ENCODE measurements at places on chromosomes 5 and 9.

DNA sequence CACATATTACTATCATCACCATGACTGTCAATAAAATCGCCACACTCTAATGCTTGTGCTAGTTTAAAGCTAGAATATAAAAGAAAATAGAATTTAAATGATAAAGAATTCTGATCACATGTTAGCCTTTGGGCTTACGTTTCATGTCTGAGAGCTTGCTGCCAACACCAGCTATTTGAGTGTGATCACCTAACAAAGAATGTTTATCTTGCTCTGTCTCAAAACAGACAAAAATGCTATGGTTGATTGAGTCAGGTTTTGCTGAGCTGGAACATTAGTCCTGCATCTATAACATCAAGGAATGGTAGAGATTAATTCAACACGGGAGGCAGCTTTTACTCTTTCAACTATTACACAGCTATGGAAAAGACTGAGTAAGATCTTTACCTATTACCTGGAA lies 50.7 kb downstream of the MSX2 start:
- DNase-seq, result no peak

- DNase-seq, result peak; percentile 93
Measured at GRCh38 chr5:118553662-118554061, 434.7 kb downstream of the DTWD2 start.

DNA sequence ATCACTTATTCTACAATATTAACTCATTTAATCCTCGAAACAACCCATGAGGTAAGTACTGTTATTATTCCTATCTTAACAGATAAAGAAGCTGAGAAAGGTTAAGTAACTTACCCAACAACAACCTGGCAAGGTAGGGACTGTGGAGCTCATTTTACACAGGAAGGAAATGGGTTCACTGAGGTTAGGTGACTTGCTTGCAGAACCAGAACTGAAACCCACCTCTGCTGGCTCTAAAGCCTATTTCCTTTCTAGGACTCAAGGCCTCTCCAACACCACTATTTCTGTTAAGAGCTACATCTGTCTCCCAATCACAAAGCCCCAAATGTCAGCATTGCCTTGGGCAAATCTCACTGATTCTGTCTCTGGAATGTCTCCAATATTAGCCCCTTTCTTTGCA lies 38.9 kb upstream of the IFNK start:
- no peak for DNase-seq

GRCh38 chr9:22141908-22142307 lies 132.8 kb upstream of the CDKN2B start:
- DNase-seq, result no peak

- DNase-seq, result no peak
Measured at GRCh38 chr5:83364312-83365299, 106.9 kb upstream of the VCAN start.

DNA sequence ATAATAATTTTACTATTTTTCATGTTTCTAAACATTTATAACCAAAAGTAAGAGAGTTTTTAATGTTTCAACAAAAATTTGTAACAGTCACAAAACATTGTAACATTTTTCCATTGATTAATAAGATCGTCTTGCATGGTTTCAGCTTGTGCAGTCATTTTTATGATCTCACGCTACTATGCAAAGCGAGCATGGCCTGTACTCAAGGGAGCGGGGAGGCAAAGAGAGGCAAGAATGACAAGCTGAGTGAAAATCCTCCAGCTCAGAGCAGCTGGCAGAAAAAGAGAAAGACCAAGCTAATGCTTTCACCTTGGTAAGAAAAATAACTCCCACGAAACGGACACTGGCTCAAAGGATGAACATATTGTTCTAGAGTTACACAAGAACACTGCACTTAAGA lies 90.0 kb upstream of the SV2C start:
- no peak for DNase-seq

DNA sequence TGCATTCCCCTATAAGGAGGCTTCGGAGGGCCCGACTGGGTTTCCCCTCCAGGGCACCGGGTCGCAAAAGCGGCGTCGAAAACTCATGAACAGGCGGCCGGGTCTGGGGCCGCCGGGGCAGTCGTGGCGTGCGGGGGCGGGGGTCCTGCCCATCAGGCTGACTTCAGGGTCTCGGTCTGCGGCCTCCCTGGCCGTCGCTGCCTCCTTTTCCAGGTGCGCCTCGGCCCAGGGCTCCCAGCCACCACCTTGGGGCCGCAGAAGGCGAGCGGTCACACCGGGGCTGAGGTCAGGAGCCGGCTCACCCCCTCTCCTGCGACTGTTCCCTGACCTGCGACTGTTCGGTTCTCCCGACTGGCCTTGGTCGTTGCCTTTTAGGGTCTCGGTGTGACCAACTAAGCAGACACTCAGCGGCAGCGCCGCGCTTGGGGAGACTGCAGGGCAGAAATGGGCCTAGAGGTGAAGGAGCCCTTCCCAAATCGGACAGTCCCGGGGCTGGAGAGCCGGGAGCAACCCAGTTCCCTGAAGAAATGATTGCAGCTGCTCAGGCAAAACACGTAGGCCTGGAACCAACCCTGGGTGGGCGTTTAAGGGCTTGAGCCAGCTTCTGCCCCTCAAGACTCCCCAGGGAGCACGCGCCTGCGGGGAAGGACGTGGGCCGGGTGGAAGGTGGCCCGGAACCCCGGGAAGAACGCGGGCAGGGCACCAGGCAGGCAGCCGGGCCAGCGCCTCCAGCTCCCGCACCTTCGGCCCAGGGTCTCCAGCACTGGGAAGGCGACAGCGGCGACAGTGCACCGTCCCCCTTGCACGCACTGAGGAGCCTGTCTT lies 11.2 kb downstream of the IRX2 start:
- no peak for DNase-seq

GRCh38 chr5:80712919-80713318 lies 58.1 kb upstream of the DHFR start:
- no peak for DNase-seq

DNA sequence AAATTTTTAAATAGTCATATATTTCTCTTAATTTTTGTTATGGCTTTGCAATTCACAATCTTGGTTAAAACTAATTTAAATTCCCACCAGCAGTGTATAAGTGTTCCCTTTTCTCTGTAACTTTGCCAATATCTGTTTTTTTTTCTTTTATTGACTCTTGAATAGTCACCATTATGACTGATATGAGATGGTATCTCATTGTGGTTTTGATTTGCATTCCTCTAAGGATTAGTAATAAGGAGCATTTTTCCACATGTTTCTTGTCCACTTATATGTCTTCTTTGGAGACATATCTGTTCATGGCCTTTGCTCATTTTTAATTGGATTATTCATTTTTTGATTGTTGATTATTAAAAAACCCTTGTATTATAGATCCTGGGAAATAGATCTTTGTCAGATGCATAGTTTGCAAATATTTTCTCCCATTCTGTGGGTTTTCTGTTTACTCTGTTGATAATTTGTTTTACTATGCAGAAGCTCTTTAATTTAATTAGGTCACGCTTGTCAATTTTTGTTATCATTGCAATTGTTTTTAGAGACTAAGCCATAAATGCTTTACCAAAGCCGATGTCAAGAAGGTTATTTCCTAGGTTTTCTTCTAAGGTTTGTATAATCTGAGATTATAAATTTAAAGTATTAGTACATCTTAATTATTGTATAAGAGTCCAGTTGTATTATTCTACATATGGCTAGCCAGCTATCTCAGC lies 610.9 kb downstream of the CHSY3 start:
- DNase-seq, result peak; percentile 67

GRCh38 chr9:93890436-93890935 lies 64.7 kb downstream of the BARX1 start:
- DNase-seq, result no peak

GRCh38 chr5:98768160-98768959 lies 5.1 kb upstream of the RGMB start:
- DNase-seq, result peak; percentile 86

GRCh38 chr9:98688710-98689495 lies 19.8 kb downstream of the GABBR2 start:
- no peak for DNase-seq

DNA sequence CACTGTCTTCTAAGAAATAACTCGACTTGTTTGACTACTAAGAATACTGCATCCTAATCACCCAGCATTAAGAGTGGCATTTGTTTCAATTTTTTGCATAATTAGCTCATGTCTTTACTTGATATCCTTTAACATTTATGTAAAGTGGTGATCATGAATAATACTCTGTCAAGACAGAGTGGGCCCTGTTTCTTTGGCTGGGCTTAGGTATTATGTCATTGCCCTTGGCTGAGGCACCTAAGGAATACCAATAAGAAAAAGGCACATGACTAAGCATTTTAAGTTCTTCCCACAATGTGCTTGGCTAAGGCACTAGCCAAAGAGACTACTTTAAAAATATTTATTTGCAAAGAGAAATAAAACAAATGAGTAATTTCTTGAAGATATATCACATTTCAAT lies 308.1 kb downstream of the CTNND2 start:
- DNase-seq, result no peak

DNA sequence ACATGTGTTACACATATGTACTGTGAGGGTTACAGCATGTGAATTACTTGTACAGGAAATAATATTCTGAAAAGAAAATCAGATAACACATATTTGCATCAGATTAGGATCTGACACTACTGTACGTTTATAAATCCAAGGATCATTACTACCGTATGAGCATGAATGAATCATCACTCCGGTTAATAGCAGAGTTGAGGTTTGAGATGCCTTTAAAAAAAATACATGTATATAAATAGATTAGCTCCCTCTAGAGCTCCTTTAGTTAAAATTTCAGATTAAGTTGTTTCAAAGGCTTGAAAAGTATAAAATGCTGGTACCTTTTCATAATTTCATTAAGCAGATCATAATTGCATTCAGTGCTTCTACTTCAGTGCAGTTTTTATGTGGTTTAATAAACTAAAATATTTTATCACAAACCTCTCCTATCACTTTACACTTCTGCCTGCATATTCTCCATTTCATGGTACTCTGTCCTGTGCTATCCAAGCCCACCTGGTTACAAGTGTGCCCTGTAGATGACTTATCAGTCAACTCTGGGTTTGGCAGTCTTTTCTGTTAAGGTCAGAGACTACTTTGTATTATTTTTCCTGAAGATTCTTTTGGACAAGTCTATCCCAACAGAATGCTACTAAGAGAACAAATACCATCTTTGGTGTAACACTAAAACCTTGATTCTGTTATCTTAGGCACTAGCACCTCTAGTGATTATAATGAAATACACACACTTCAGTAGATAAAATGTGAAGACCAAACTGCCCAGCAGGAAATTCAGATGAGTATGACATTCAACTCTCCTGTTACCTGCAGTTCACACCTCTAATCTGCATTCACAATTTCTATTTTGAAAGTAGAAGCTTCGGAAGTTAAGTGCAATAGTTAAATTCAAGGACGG lies 48.0 kb upstream of the POU5F2 start:
- peak; percentile 76 for DNase-seq
